ENCODE measurements at places on chromosomes 2 and 18. TPM values are rescaled to one million over a fixed set of nuclear protein-coding genes. Genes with fewer than 3 reads are reported as not detected.

CLEC4F gene
- not detected for total RNA-seq

ANKRD30B gene
- total RNA-seq = not detected

ANKRD62 gene
- not detected for total RNA-seq

MBP gene
- total RNA-seq = 40.8 TPM

SCN9A gene
- 2.1 TPM for total RNA-seq

SCN2A gene
- not detected for total RNA-seq

HOXD13 gene
- total RNA-seq = not detected

DYNAP gene
- not detected for total RNA-seq

HMSD gene
- total RNA-seq = 0.27 TPM

FBXO36 gene
- 0.99 TPM for total RNA-seq

CABLES1 gene
- total RNA-seq = 7.4 TPM

CRYGD gene
- not detected for total RNA-seq

RTKN gene
- 67.8 TPM for total RNA-seq

ICA1L gene
- 0.53 TPM for total RNA-seq

SCYGR4 gene
- total RNA-seq = not detected

CCDC68 gene
- 3.1 TPM for total RNA-seq

HAAO gene
- 77.1 TPM for total RNA-seq

KCNG2 gene
- total RNA-seq = not detected

GALNT3 gene
- 0.58 TPM for total RNA-seq

SP110 gene
- total RNA-seq = 9.2 TPM

LOXL3 gene
- 0.92 TPM for total RNA-seq

AQP12B gene
- total RNA-seq = not detected

L3MBTL4 gene
- 16.0 TPM for total RNA-seq

NTSR2 gene
- total RNA-seq = not detected

LHCGR gene
- not detected for total RNA-seq

FAM237A gene
- not detected for total RNA-seq

CHRND gene
- not detected for total RNA-seq

TMEM182 gene
- 2.0 TPM for total RNA-seq

GKN1 gene
- total RNA-seq = not detected

C2orf81 gene
- not detected for total RNA-seq

NT5C1B gene
- total RNA-seq = not detected

MOB4 gene
- 6.9 TPM for total RNA-seq

GALR1 gene
- not detected for total RNA-seq

IL18R1 gene
- total RNA-seq = 11.2 TPM

ZNG1B gene
- 11.5 TPM for total RNA-seq

MAPK4 gene
- 7.3 TPM for total RNA-seq

CHST10 gene
- total RNA-seq = 0.56 TPM

CCNYL1 gene
- 7.1 TPM for total RNA-seq

TMEM247 gene
- total RNA-seq = not detected

RNU2-63P gene
- total RNA-seq = 4.2 TPM

SPATA3 gene
- total RNA-seq = not detected

SMIM21 gene
- not detected for total RNA-seq

CIDEA gene
- not detected for total RNA-seq

ANXA4 gene
- total RNA-seq = 75.3 TPM

SLC9A4 gene
- total RNA-seq = not detected

COBLL1 gene
- 44.3 TPM for total RNA-seq

ERFE gene
- 0.27 TPM for total RNA-seq

ABCG5 gene
- 18.3 TPM for total RNA-seq

ARHGEF33 gene
- not detected for total RNA-seq

Measured in right lobe of liver (tissue), 6 donors.